ENCODE measurements at places on chromosomes 5 and 9.

DNA sequence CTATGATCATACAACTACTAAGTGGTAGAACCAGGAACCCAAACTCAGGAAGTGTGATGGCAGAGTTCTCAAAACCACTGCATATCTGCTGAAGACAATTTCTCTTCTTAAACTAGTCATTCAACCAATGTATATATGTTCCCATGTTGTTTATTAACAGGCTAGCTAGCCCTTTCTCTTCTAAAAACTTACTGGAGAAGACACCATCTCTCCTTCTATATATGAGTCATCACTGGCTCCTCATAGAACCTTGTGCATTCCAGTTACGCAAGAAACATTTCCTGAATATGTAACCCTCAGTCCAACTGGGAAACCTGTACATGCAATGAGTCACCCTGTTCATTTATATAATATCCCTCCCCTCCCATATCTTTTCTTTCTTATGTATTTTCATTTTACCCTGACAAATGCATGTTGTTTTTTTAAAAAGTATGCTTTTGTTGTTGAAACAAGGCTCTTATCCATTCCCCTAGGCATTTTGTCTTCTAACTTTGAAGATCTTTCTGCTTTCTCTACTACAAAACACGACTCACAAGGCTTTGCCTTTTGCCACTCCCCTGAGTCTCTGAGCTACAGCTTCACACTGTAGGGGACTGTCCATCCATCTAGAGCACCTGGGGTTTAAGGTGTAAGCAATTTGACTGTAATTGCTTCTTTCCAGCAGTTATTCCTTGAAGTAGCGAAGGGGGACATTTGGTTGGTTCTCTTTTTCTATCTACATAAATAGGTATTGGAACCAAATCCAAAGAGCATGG is 119.5 kb downstream of the ANXA1 start:
- DNase-seq, result peak; percentile 27
- H3K4me3 ChIP-seq, result no peak overlapping the region
- H3K27me3 ChIP-seq, result no peaks in the 10 kb centered on the region
- no peaks in the 10 kb centered on the region for H3K4me1 ChIP-seq
- no peak overlapping the region for H3K27ac ChIP-seq
- no peaks in the 10 kb centered on the region for H3K36me3 ChIP-seq

DNA sequence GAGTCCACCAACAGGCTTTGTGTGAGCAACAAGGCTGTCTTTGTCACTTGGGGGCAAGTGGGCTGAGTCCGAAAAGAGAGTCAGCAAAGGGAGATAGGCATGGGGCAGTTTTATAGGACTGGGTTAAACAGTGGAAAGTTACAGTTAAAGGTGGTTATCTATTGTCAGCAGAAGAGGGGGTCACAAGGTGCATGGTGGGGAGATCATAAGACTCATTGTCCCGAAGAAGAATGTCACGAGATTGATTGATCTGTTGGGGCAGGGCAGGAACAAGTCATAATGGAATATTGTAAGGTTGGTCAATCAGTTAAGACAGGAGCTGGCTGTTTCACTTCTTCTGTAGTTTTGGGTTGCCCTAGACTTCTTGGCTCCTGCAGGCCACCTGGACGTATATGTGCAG is 7.6 kb upstream of the HMGCS1 start:
- no peak overlapping the region for H3K27ac ChIP-seq
- no peak overlapping the region for H3K4me3 ChIP-seq
- no peaks in the 10 kb centered on the region for H3K27me3 ChIP-seq
- no peaks in the 10 kb centered on the region for H3K4me1 ChIP-seq
- no peak for DNase-seq

DNA sequence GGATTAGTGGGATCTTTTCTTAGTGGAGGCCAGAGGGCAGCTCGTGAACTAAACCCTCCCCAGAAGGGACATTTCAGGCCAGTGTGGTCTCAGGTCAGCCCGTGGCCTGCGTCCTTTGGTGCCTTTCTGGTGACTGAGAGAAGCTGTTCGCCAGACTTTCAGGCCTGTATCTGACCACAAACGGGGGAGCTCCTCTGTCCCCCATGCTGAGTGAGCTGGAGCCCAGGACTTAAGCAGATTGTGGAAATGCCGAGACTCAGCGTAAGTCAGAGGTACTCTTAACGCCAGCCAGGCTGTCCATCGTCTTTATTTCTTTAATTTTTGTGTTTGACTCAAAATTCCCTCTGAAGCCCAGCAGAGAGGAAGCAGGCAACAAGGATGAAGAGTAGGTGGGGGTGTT is 54.8 kb upstream of the NCS1 start:
- peaks cover 34% of the 10 kb centered on the region for H3K36me3 ChIP-seq
- DNase-seq, result no peak
- no peaks in the 10 kb centered on the region for H3K27me3 ChIP-seq
- peaks cover 46% of the 10 kb centered on the region for H3K4me1 ChIP-seq

DNA sequence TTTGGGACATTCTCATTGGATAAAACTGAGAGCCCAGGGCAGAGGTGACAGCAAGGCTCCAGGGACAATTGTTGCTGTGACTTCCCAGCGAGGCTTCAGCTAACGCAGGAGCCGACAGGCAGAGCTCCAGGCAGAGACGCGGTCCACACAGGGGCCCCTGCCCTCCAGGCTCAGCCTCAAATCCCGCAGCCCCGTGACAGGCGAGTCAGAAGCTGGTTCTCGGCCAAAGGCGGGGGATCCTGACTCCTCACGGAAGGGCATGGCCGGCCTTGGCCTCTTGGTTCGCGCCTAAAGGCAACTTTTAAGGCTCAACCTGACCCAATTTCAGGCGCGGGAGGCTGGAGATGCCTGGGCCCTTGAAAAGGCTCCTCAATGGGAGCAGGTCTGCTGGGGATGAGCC is 21.3 kb downstream of the SLC12A7 start:
- no peak for DNase-seq
- no peak overlapping the region for H3K27ac ChIP-seq
- H3K36me3 ChIP-seq, result peaks cover 44% of the 10 kb centered on the region
- H3K27me3 ChIP-seq, result peaks cover 3% of the 10 kb centered on the region
- peaks cover 35% of the 10 kb centered on the region for H3K4me1 ChIP-seq

- no peaks in the 10 kb centered on the region for H3K36me3 ChIP-seq
- no peak overlapping the region for H3K4me3 ChIP-seq
- H3K27ac ChIP-seq, result no peak overlapping the region
- H3K4me1 ChIP-seq, result peaks cover 2% of the 10 kb centered on the region
These were observed 239.9 kb upstream of the PAPPA start for GRCh38 chr9:115913696-115914095.

- H3K27ac ChIP-seq, result no peak overlapping the region
- no peak overlapping the region for H3K4me3 ChIP-seq
- H3K36me3 ChIP-seq, result no peaks in the 10 kb centered on the region
- no peak for DNase-seq
- H3K4me1 ChIP-seq, result peaks cover 17% of the 10 kb centered on the region
These were observed 78.1 kb downstream of the C5orf15 start for GRCh38 chr5:133890314-133890713.

DNA sequence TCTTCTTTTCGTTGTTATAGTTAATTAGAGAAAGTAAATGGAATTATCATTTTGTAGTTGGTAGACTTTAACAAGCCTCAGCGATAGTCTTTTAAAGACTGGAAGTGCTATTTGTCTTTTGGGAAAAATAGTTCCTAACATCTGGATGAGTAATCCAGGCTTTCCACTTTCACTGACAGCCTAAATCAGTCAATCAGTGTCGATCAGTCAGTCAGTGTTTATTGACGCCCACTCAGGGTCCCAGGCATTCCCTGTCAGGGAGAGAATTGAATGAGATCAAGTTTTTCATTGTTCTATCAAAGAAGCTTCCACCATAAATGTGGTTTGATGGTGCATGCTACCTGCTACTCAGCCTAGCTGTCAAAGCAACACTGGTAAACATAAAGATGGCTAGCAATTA is 2.6 kb downstream of the ABL1 start:
- no peaks in the 10 kb centered on the region for H3K27me3 ChIP-seq
- peak overlapping the region; percentile 96 for H3K27ac ChIP-seq
- H3K36me3 ChIP-seq, result no peaks in the 10 kb centered on the region
- no peak overlapping the region for H3K4me3 ChIP-seq
- H3K4me1 ChIP-seq, result peaks cover 43% of the 10 kb centered on the region

Measured in muscle of leg (tissue), 16 donors.